ENCODE measurements at places on chromosomes 2 and 18. TPM values are rescaled to one million over a fixed set of nuclear protein-coding genes. Genes with fewer than 3 reads are reported as not detected.

The HK2 gene
- total RNA-seq: 3.0 TPM

The ALPP gene
- not detected for total RNA-seq

The ACMSD gene
- not detected for total RNA-seq

The CBLN2 gene
- total RNA-seq: not detected

The SLC9A4 gene
- total RNA-seq: not detected

The UGT1A5 gene
- not detected for total RNA-seq

The RGPD3 gene
- 0.13 TPM for total RNA-seq

The ESPNL gene
- not detected for total RNA-seq

The HOXD4 gene
- 2.5 TPM for total RNA-seq

GRCh38 chr2:15260835-15261234 lies 300.3 kb downstream of the NBAS start:
- DNase-seq: no peak

GRCh38 chr2:240687741-240688552 lies 3.7 kb upstream of the AQP12A start:
- no peak for DNase-seq

DNA sequence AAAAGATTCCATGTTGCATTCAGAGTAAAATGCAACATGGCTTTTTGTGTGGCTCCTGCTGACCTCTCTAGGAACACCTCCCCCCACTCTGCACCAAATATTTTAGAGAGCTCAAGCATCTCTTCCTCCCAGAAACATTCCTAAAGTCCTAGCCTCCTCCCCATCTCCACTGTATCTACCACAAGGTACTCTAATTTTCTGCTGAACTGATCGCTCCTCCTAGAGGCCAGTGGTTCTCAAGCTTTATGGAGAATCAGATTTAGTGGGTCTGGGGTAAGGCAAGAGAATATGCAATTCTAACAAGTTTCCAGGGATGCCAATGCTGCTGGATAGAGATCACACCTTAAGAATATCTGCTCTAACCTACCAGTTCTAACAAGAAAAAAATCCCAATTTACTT lies 89.5 kb upstream of the HNRNPA3 start:
- no peak for DNase-seq

DNA sequence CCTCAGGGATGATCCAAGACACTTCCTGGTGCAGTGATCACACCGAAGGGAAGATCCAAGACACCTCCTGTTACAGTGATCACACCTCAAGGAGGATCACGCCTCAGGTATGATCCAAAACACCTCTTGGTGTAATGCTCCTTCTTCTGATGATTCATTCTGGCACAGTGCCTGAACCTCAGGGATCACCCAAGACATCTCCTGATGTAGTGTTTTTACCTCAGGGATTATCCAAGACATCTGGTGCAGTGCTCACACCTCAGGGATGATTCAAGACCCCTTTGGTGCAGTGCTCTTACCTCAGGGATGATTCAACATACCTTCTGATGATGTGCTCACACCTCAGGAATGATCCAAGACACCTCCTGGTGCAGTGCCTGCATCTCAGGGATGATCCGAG lies 124.4 kb downstream of the ASB1 start:
- DNase-seq: no peak

GRCh38 chr2:20571644-20572215 lies 79.2 kb downstream of the HS1BP3 start:
- DNase-seq: no peak

GRCh38 chr2:205017912-205018311 lies 472.6 kb downstream of the PARD3B start:
- no peak for DNase-seq

- DNase-seq: no peak
Observed at GRCh38 chr2:105567996-105568494, 169.2 kb upstream of the FHL2 start.

DNA sequence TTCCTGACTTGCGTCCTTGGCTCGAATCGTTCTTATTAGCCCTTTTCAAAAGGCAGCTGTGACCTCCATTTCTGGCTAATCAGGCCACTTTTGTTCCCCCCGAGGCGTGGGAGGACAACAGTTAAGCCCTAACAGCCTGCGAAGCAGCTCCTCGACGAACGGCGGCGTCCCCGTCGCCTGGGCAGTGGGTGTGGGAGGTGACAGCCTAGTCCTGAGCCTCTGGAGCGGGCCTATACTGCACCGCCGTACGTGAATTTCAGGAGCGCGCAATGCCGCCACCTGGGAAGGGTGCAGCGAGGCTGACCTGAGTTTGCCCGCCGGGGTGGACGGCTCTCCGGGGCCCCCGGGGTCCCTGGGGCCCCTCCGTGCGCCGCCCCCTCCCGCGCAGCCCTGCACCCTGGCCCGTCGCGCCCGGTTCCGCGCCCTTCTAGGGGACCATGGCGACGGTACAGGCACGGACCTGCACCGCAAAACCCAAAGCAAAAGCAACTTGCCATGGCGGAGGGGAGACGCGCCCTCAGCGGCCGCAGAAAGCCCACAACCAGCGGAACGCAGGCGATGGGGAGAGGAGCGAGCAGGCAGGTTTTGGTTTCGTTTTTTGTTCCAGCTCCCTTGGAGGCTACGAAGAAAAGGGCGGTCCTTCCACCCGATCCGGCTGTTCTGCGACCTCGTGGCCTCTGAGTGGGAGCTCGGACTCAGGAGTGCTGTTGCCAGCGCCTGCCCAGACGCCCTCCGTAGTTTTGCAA lies at the start of gene RBM43:
Gene RBM43 (minus strand): TSS at position 633 of the 746 bp plus-strand sequence. CDS start 136 bp downstream, at position 497.
- peak; percentile 57 for DNase-seq

- DNase-seq: peak; percentile 20
Observed at GRCh38 chr18:2337552-2338141, 233.7 kb downstream of the METTL4 start.

GRCh38 chr2:133148187-133148586 lies 420.1 kb downstream of the NCKAP5 start:
- DNase-seq: no peak

DNA sequence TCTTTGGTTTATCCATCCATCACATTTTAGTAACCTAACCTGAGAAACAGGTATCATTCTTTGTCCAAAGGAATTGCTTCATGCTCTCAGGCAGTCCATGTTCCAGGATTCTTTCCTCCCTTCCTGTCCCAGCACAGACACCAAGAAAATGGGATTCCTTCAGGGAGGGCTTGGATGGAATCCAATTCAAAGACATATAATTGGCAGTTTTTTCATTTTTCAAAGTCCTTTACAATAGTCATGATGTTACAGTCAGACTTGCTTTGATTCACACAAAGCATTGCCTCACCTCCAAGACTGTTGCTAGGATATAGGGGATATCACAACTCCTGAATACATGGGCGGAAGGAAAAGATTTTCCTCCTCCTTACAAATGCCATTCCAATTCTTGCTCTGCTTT lies 241.4 kb upstream of the ACVR2A start:
- no peak for DNase-seq

DNA sequence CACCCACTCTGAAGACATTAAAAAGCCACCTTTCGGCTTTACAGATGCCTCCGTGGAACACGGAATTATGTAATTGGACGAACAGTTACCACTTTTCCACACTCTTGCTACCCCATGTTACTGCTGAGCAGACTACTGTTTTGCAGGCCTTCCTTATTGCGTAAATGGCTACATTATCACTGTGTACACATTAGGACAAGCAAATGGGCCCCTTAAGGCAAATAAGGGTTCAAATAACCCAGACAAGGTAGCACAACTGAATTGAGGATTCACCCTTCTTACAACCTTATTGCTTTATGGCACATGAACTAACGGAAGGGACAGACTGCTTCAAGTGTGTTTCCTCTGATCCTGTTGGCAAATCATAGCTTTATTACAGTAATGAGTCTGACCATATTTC lies 832.2 kb upstream of the FANCL start:
- DNase-seq: no peak

GRCh38 chr2:10441948-10442347 lies 6.2 kb downstream of the ODC1 start:
- no peak for DNase-seq

GRCh38 chr2:88698027-88698413 lies 6.5 kb downstream of the RPIA start:
- DNase-seq: no peak

Data from dermis microvascular lymphatic vessel endothelial cell (primary cell).